Stromal cell of bone marrow (primary cell): ENCODE measurements at places on chromosomes 16 and 17.

- DNase-seq, result no peak
Measured at GRCh38 chr17:76405607-76405966, 21.2 kb downstream of the SPHK1 start.

DNA sequence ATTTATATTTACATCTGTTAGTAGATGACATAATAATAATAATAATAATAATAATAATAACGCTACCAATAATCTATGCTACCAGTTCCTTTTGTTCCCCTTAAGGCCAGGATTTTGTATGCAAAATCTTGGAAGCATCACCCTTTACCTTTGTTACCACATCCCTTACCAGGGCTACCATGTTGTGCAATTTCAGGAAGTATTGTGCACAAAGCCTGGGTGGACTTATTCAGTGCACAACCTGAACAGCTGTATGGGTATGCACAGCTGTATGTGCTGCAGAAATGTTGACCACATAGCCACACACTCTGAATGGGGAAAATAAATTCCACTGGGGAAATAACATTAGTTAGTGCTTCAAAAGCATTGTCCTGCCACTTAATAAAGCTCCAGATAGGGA lies 19.9 kb upstream of the CALB2 start:
- DNase-seq, result no peak

- DNase-seq, result no peak
Measured at GRCh38 chr16:19329932-19330331, 44.4 kb downstream of the CLEC19A start.

DNA sequence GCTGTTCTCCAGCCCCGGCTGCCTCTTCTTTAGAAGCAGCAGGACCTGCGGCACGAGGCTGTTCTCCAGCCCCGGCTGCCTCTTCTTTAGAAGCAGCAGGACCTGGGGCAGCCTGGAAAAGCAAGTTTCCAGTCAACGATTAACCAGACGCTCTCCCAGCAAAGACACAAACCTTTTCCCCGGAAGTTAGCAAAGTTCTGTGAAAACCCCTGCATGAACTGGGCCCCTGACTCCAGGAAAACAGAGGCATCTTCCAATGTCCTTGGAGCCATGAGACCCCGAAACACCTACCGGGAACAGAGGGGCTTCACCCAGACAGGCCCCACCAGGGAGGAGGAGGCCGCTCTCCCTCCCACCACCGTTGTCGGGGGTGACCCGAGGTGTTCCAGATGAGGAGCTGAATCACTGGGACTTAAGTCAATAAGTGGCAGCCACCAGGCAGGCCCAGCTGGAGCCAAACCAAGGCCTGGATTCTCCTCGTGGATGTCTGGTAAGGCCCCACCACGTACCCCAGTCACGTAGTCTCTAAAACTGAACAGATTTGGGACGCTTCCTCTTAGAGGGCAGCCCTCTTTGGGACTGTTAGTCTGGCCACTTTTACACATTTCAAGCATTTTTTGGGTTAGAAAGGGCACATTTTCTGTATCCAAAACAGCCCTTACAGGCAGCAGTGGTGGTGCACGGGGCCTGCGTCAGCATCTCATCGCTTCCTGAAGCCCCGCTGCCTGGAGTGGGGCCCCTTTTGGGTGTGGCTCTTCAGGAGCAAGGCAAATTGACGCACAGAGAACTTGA lies at the start of gene RPH3AL:
RPH3AL (minus strand) TSS at position 387 of the 792 bp plus-strand sequence. CDS start 25,264 bp downstream, outside the sequence.
- peak; percentile 15 for DNase-seq

- no peak for DNase-seq
Measured at GRCh38 chr16:81515721-81516120, 71.1 kb downstream of the CMIP start.

- no peak for DNase-seq
Measured at GRCh38 chr16:68563631-68564381, 24.7 kb downstream of the ZFP90 start.

DNA sequence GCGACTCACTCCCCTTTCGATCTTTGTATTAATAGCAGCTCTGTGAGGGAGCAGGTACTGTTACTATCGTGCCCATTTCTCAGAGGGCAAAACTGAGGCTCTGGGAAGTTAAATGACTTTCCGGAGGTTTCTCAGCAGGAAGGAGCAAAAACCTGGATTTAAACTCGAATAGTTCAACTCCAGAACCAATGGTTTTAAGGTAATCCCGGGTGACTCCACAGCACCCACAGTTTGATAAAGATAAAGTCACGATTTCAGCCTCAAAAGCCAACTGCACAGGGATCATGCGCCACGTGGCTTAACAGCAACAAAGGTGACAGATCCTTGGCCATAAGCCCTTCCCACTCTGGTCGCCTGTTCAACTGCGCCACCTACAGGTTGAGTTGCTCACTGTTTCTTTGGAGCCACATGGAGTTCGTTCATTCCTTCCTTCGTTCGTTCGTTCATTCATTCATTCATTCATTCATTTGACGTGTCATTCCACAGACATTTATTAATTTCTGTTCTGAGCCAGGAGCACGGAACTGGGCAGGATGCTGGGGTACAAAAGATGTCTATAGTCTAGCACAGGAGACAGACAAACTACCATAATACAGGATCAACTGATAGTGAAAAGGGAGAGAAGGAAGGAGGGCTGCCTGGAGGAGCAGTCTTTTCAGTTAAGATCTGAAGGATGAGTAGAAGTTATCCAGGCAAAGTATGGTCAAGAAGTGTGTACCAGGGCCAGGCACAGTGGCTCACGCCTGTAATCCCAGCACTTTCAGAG lies 134.8 kb downstream of the HS3ST2 start:
- DNase-seq, result peak; percentile 36

DNA sequence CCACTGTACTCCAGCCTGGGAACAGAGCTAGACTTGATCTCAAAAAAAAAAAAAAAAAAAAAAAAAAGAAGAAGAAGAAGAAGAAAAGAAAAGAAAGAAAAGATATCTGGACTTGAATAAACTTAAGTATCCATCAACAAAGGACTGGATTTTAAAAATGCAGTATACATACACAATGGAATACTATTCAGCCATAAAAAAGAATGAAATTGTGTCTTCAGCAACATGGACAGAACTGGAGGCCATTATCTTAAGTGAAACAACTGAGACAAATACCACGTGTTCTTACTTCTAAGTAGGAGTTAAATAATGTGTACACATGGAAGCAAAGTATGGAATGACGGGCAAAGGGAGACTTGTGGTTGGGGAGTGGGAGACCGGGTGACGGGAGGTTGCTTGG lies 40.1 kb upstream of the MNT start:
- DNase-seq, result no peak

- peak; percentile 25 for DNase-seq
Measured at GRCh38 chr16:12462426-12463280, 341.0 kb downstream of the CPPED1 start.

GRCh38 chr17:64426596-64426995 lies 22.3 kb upstream of the MILR1 start:
- no peak for DNase-seq

- DNase-seq, result no peak
Measured at GRCh38 chr17:80780381-80781198, 211.1 kb upstream of the CHMP6 start.

DNA sequence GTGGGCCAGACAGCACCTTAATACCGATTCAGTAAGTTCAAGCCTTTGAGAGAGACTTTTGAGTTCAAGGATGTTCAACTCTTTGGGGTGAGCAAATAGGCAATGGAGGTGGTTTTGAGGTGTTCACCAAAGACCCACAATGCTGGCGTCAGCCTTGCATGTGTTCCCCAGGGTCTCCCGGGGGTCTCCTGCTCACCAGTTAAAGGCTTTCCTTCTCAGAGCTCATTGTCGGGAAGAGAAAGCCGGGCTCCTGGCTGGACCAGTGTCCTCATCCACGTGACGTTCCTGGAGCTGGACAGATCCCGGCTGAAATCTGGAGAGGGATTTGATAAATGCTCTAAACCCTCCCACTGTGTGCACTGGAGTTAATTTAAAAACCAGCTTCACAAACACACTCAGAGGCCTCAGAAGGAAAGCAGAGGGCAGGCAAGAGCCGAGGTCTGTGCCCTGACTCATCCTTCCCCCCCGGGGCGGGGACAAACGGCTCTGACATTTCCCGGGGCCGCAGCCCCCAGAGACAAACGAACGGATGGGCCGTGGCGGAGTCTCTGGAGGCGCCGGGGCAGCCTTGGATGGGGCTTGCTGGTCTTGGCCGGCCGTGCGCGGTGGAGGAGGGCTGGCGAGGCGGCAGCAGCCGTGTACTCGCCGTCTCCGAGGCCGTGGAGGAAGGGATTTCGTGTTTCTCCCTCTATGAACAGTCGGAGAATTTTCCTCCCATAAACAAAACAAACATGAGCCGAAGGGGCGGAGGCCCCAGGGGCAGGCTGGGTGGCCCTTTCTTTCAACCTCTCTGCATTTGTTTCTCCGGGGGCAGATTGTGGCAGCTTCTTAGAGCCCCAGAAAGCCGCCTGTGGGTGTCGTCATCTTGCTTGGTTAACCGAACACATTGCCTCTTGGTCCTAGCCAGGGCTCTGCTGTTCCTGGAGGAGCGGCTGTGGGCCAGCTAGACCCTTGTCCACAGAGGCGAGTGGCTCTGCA lies 94.2 kb downstream of the NTN1 start:
- peak; percentile 20 for DNase-seq
